ENCODE measurements at places on chromosomes 7 and 10.
A peak's percentile ranks its signal among the peaks of the same experiment; 100 is the strongest.

- no peaks in the 10 kb centered on the region for H3K4me1 ChIP-seq
- no peak overlapping the region for H3K27ac ChIP-seq
- no peak for DNase-seq
- no peaks in the 10 kb centered on the region for H3K27me3 ChIP-seq
Observed at GRCh38 chr10:69715156-69715898, 85.3 kb downstream of the FAM241B start.

- no peak for DNase-seq
- no peaks in the 10 kb centered on the region for H3K27me3 ChIP-seq
- no peak overlapping the region for H3K27ac ChIP-seq
- no peaks in the 10 kb centered on the region for H3K36me3 ChIP-seq
- no peaks in the 10 kb centered on the region for H3K4me1 ChIP-seq
Observed at GRCh38 chr10:44267007-44267406, 117.9 kb downstream of the CXCL12 start.

GRCh38 chr10:112815269-112816032, 134.6 kb upstream of the TCF7L2 start:
- DNase-seq, result no peak
- H3K27me3 ChIP-seq, result no peaks in the 10 kb centered on the region
- H3K4me1 ChIP-seq, result peaks cover 56% of the 10 kb centered on the region
- no peaks in the 10 kb centered on the region for H3K36me3 ChIP-seq

DNA sequence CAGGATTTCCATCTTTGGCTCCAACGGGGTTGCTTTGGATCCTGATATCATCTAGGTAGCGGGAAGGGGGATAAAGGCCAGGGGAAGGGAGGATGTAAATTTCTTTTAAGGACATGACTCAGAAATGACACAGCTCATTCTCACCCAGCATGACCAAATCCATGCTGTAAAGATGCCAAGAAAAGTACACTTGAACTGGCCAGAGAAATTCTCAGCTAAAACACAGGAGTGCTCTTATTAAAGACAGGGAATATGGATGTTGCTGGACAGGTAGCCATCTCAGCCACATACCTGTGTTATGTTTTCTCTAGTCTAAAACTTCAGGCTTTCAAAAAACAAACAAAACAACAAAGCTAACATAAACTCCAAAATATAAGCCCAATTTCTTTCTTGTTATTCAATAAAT, 68.3 kb downstream of the NAMPT start:
- no peaks in the 10 kb centered on the region for H3K4me1 ChIP-seq
- H3K4me3 ChIP-seq, result no peak overlapping the region
- no peaks in the 10 kb centered on the region for H3K36me3 ChIP-seq
- H3K27ac ChIP-seq, result no peak overlapping the region
- DNase-seq, result no peak

DNA sequence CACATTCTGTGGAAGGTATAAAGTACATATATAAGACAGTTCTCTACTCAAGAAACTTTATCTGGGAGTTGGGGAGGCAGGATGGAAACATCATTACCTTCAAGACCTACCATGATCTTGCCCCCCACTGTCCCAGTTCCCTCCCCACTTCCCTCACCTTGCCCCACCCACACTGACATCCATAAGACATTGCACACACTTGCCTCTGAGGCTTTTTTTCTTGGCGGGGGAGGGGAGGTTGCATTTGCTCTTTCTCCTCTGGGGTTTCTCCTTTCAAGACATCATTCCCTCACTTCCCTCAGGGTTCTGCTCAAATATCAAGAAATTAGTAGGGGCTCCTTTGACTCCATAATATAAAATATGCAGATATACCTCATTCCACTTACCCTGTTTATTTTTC, 276.0 kb downstream of the ARL4A start:
- no peaks in the 10 kb centered on the region for H3K27me3 ChIP-seq
- H3K27ac ChIP-seq, result no peak overlapping the region
- no peaks in the 10 kb centered on the region for H3K36me3 ChIP-seq
- no peak for DNase-seq

- H3K4me3 ChIP-seq, result no peak overlapping the region
- peaks cover 4% of the 10 kb centered on the region for H3K4me1 ChIP-seq
Observed at GRCh38 chr7:128854396-128854795, 8.3 kb upstream of the ATP6V1F start.

- no peaks in the 10 kb centered on the region for H3K36me3 ChIP-seq
- no peak overlapping the region for H3K27ac ChIP-seq
- no peaks in the 10 kb centered on the region for H3K4me1 ChIP-seq
- no peak for DNase-seq
- no peak overlapping the region for H3K4me3 ChIP-seq
- no peaks in the 10 kb centered on the region for H3K27me3 ChIP-seq
Observed at GRCh38 chr10:19451937-19452336, 364.3 kb upstream of the PLXDC2 start.

- no peaks in the 10 kb centered on the region for H3K4me1 ChIP-seq
- no peaks in the 10 kb centered on the region for H3K27me3 ChIP-seq
- no peak overlapping the region for H3K4me3 ChIP-seq
- no peak overlapping the region for H3K27ac ChIP-seq
- peaks cover 54% of the 10 kb centered on the region for H3K36me3 ChIP-seq
Observed at GRCh38 chr7:138919216-138919615, 62.0 kb downstream of the KIAA1549 start.

GRCh38 chr7:28093623-28094232, 86.9 kb downstream of the JAZF1 start:
- no peaks in the 10 kb centered on the region for H3K4me1 ChIP-seq
- H3K27ac ChIP-seq, result no peak overlapping the region
- DNase-seq, result peak; percentile 87

- peak; percentile 87 for DNase-seq
- H3K27me3 ChIP-seq, result no peaks in the 10 kb centered on the region
- peak within 1 kb of the TSS; percentile 85 for H3K4me3 ChIP-seq
- H3K36me3 ChIP-seq, result peaks cover 5% of the 10 kb centered on the region
Observed at GRCh38 chr10:17228091-17229015, at the start of gene VIM. Gene VIM (plus strand): TSS chr10:17228241. CDS start chr10:17229423, 1,182 bp downstream.

- H3K36me3 ChIP-seq, result no peaks in the 10 kb centered on the region
Observed at GRCh38 chr7:82472966-82473365, 29.4 kb upstream of the CACNA2D1 start.

GRCh38 chr10:29886299-29886698, 173.1 kb downstream of the JCAD start:
- no peaks in the 10 kb centered on the region for H3K36me3 ChIP-seq
- no peak for DNase-seq
- H3K4me1 ChIP-seq, result no peaks in the 10 kb centered on the region
- no peak overlapping the region for H3K4me3 ChIP-seq
- no peaks in the 10 kb centered on the region for H3K27me3 ChIP-seq

- H3K27ac ChIP-seq, result no peak overlapping the region
- no peak for DNase-seq
- H3K4me3 ChIP-seq, result no peak overlapping the region
- H3K27me3 ChIP-seq, result no peaks in the 10 kb centered on the region
- H3K4me1 ChIP-seq, result no peaks in the 10 kb centered on the region
Observed at GRCh38 chr7:41867639-41868280, 164.9 kb upstream of the INHBA start.

DNA sequence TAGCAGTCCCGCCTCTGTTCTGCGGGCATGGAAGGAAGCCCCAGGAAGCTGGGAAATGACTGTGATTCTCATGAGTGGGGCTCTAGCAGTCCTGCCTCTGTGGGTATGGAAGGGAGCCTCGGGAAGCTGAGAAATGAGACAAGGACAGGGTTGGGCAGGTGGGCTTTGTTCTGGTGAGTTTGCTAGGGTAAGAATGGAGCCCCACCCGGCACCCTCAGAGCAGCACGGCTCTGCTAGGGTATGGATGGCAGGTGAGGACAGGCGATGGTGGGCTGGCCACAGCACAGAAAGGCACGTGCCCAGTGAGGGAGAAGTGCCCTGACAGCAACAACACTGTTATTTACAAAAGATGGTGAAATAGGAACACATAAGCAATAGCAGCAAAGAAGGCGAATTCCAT, 39.6 kb downstream of the SVIL start:
- H3K36me3 ChIP-seq, result no peaks in the 10 kb centered on the region
- DNase-seq, result no peak
- no peaks in the 10 kb centered on the region for H3K27me3 ChIP-seq
- no peak overlapping the region for H3K4me3 ChIP-seq
- no peak overlapping the region for H3K27ac ChIP-seq

DNA sequence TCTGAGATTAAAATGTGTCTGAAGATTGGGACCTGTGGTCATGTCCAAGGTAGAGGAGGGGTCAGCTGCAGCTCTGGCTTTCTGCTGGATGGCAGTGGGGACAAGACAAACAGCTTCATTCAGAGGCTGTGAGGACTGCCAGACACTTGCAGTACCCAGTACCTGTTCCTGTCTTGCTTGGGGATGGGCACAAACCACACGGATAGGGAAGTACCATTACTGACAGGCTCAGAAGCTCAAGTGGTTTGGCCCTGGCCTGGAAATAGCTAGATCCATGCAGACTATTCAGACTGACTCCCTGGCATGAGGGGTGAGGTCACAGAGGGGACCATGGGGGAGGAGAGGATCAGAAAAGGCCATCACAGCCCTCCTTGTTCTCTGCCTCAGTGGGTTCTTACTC, 56.0 kb upstream of the COMTD1 start:
- no peak overlapping the region for H3K4me3 ChIP-seq
- peaks cover 8% of the 10 kb centered on the region for H3K4me1 ChIP-seq
- no peak for DNase-seq
- peaks cover 19% of the 10 kb centered on the region for H3K27me3 ChIP-seq
- H3K27ac ChIP-seq, result no peak overlapping the region

- H3K36me3 ChIP-seq, result no peaks in the 10 kb centered on the region
- H3K4me1 ChIP-seq, result no peaks in the 10 kb centered on the region
- no peak for DNase-seq
- H3K27me3 ChIP-seq, result no peaks in the 10 kb centered on the region
- no peak overlapping the region for H3K4me3 ChIP-seq
Observed at GRCh38 chr7:51262796-51263531, 53.6 kb downstream of the COBL start.

DNA sequence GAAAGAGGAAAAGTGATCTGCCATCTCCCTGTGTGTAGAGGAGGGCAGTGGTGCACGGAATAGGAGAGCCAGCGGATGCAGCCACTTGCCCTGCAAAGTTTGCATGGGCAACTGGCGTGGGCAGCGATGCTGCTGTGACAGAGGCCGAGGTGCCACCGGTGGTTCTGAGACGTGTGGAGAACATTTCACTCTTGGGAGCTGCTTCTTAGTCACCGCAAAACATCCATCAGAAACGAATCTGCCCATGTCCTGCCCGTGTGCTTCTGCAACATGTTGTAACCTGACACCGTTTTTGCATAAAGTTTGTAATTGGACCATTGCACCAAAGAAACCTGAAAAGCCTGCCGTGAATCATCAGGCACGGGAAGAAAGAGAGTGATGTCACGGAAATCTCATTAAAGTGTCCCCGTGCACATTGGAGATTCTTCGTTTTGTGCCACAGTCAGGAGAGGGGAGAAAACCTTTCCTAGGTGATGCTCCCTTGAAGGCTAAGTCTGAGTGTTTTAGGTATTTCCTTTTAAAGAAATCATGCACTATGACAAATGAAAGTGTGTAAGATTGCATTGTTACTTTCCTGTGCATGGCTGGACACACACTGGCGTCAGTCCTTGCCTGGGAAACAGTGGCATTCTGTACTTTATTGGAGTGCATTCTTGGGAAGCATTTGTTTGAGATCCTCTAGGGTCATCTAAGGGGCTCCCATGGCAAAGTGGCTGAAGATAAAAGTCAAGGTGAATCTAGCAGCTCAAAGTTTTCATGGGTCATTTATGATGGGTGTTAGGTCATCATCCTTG, 302.6 kb downstream of the KLF6 start:
- peak overlapping the region; percentile 24 for H3K27ac ChIP-seq
- H3K36me3 ChIP-seq, result no peaks in the 10 kb centered on the region
- no peaks in the 10 kb centered on the region for H3K27me3 ChIP-seq
- peak; percentile 64 for DNase-seq
- H3K4me3 ChIP-seq, result no peak overlapping the region
- H3K4me1 ChIP-seq, result peaks cover 15% of the 10 kb centered on the region

- no peaks in the 10 kb centered on the region for H3K36me3 ChIP-seq
- H3K27me3 ChIP-seq, result peaks cover 7% of the 10 kb centered on the region
- DNase-seq, result no peak
- H3K27ac ChIP-seq, result no peak overlapping the region
- peaks cover 16% of the 10 kb centered on the region for H3K4me1 ChIP-seq
Observed at GRCh38 chr7:8443576-8444467, 10.4 kb downstream of the NXPH1 start.

GRCh38 chr7:73893342-73894101, 32.6 kb downstream of the TMEM270 start:
- peaks cover 7% of the 10 kb centered on the region for H3K4me1 ChIP-seq
- no peak overlapping the region for H3K27ac ChIP-seq
- H3K27me3 ChIP-seq, result no peaks in the 10 kb centered on the region
- no peaks in the 10 kb centered on the region for H3K36me3 ChIP-seq

- peaks cover 36% of the 10 kb centered on the region for H3K27me3 ChIP-seq
- H3K4me1 ChIP-seq, result peaks cover 34% of the 10 kb centered on the region
- no peak for DNase-seq
- H3K27ac ChIP-seq, result no peak overlapping the region
- no peaks in the 10 kb centered on the region for H3K36me3 ChIP-seq
Observed at GRCh38 chr10:101065481-101066145, 3.8 kb downstream of the KAZALD1 start.

All from neuronal stem cell (in vitro differentiated cells).